ENCODE measurements at places on chromosomes 16 and 17. TPM values are rescaled to one million over a fixed set of nuclear protein-coding genes. Genes with fewer than 3 reads are reported as not detected.

DNA sequence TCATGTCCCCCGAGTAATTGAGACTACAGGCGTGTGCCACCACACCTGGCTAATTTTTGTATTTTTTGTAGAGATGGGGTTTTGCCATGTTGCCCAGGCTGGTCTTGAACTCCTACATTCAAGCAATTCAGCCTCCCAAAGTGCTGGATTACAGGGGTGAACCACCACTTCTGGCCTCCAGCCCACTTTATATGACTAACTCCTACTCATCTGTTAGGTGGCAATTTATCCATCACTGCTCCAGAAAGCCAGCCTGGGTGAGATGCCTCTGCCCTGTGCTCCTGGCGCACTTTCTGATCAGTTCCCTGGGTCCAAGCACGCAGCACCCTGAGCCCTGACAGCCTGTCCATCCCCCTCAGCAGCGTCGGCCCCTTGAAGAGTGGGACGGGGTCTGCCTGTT, 29.4 kb downstream of the ADAM11 start:
- no peak for DNase-seq

- DNase-seq, result no peak
Measured at GRCh38 chr16:28491230-28491969, 474 bp downstream of the CLN3 start.

GRCh38 chr16:85136213-85136701, 24.0 kb upstream of the CIBAR2 start:
- no peak for DNase-seq

- DNase-seq, result no peak
Measured at GRCh38 chr17:50830994-50831393, 4.4 kb upstream of the WFIKKN2 start.

The PLA2G10 gene
- total RNA-seq, result not detected

DNA sequence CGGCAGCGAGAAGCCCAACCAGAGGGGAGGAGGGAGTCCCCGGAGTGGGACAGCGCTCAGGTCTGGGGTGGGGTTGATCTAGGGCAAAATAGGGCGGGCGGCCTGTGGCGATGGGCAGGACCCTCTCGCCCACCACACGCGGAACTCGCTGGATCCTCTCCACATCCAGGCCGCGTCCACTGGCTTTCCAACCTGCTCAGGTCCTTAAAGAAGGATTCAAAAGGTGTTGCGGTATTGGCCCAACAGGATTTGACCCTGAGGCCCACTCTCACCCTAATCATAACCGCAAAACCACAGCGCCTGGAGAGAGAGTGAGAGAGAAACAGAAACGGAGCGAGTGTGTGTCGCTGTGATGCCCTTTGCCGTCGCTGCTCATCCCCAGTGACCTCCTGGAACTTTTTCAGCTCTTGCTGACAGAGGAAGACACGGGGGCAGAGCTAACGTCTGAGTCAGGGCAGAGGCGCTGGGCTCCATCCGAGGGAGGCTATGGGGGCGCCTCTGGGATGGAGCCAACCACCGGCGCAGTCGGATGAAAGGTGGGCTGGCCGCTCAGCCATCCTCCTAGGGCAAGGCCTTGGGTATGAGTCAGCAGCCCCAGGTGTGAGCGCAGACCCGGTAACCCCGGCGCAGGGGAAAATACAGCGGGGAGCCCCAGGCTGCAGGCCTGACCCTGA, 16.7 kb upstream of the OR1F1 start:
- DNase-seq, result no peak

Measured in right atrium auricular region (tissue), 2 donors.